DMS 273 treated with DMSO at 0.1 percent for 48 hours (cell line): ENCODE measurements at places on chromosomes 7 and 10.
A peak's percentile ranks its signal among the peaks of the same experiment; 100 is the strongest.

DNA sequence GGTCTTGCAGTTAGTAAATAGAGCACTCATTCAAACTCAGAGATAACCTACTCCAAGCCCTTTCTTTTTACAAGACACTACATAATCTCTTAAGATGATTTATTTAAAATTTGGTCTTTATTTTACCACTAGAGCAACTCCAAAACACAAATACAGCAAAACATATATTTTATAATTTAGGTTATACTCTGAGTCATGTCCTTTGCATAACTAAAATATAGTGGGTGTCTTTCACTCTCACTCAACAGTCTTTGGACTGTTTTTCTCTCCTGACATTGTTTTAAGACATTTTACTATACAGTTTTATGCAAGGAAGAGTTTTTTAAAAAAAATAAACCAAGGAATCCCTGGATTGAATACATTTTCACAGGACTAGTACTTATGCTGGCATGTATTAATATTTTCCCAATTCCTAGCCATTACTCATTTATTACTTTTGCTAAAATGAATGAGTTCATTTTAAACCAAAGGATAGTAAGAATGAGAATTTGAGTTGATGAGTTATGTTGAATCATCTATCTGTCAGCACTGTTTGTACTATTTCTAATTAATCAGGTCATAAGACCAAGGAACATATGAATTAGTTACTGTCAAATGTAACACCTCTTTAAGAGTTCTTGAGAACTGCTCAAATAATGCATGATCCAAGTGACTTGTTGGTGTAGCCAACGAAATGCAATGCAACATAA, 303.1 kb upstream of the FZD1 start:
- DNase-seq = no peak

DNA sequence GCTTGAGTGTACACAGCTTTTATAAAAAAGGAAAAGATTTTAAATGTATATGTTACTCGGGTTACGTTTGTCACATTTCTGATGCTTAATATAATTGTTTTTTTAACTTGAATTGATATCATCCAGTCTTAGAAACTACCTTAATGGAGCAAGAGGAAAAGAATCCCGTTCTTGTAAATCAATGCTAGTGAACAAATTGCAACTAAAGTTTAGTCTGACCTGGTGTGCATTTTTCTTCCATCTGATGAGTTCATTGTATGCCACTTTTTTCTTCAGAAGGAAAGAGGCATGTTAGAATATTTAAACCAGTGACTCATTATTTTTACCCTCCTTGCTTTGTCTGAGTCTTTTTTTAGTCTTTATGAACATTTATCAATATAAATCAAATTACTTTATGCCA, 34.7 kb downstream of the NET1 start:
- DNase-seq = no peak

GRCh38 chr7:44965937-44966730, 12.7 kb downstream of the MYO1G start:
- no peak for DNase-seq

- no peak for DNase-seq
These were observed 173.1 kb upstream of the MALRD1 start for GRCh38 chr10:18875477-18875876.

- DNase-seq = peak; percentile 26
These were observed 67.5 kb upstream of the EFCAB10 start for GRCh38 chr7:105648561-105649401.

DNA sequence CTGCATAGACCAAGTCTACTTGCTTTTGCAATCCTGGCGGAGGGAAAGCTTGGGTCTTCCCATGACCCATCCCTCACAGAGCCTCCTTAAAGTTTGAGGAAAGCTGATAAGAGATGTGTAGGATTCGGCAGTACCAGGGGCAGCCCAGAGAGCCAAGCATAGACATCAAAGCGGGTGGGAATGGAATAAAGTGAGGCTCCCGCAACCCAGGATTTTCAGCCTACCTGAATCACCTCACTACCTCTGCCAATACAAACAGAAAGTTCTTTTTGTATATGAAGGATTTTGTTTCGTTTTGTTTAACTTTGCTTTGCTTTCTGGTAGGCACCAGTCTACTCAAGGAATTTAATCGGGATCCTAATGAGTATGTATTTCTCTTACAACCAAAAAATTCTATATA, 451.7 kb downstream of the PLXNA4 start:
- no peak for DNase-seq

DNA sequence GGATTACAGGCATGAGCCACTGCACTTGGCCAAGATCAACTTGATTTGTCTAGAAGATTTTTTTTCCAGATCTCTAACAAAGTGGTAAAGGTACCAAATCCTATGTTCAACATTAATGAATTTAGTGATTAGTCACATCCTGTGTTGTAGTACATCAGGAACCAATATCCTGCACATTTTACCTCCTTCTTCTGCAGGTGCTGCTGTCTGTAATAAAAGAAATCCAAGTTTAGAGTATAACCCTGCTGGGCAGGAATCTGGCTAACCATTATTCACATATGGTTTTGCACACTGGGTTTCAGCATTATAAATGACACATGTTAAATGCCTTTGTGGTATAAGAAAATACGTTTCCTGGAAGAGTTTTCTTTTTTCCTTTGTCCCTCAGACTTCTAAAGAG, 10.8 kb downstream of the PARD3 start:
- no peak for DNase-seq

- no peak for DNase-seq
These were observed 24.3 kb downstream of the SMC3 start for GRCh38 chr10:110591760-110592159.

DNA sequence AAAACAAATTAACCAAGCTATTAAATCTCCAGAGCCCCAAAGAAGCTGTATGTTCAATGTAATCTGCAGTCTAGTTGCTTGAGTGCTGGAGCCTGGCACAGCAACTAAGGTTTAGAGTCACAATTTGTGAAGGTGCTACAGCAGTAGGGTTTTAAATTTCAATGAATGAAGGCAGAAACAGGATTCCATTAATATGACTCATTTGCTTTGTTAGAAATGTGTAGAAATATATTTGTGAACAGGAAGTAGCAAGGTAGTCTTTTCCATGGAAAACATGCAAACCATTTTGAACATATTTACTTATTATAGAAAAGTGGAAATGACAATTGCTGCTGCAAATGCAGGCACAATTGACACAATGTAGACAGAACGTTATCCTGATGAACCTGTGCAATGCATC, 149.0 kb upstream of the STEAP4 start:
- DNase-seq = no peak

DNA sequence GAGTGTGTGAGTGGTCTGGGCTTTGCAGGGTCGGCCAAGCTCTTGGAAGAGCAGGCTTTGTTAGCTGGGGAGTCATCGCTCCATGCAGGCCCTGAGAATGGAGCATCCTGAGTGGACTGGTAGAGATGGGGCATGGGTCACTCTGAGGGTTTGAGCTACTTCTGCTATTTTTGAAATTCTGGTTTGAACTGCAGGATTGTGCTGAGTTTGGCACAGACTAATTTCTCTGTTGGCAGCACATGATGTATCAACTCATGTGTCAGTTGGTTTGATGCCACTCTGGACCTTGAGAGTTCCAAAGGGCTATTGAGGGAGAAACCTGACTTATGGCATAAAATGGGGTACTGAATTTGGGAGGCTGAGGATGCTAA, 56.3 kb downstream of the LRMDA start:
- DNase-seq = no peak

DNA sequence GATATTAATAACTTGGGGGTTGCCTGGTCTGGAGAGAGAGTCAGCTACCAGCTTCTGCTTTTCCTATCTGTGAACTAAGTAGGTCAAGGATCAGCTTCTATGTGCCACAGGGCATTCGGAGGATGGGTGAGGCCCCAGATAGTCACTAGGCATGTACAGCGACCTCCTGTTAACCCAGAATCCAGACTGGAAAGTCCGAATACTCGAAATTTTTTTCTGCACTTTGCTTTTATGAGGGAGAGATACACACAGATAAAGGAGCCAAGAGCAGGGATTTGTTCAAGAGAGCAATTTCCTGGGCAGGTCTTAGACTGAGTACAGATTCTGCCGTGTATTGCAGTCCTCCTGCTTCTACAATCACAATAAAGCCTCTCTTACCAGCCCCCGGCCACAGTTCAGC, 54.2 kb downstream of the EMX2 start:
- DNase-seq = no peak

GRCh38 chr10:122281751-122282150, 10.7 kb downstream of the BTBD16 start:
- DNase-seq = no peak

DNA sequence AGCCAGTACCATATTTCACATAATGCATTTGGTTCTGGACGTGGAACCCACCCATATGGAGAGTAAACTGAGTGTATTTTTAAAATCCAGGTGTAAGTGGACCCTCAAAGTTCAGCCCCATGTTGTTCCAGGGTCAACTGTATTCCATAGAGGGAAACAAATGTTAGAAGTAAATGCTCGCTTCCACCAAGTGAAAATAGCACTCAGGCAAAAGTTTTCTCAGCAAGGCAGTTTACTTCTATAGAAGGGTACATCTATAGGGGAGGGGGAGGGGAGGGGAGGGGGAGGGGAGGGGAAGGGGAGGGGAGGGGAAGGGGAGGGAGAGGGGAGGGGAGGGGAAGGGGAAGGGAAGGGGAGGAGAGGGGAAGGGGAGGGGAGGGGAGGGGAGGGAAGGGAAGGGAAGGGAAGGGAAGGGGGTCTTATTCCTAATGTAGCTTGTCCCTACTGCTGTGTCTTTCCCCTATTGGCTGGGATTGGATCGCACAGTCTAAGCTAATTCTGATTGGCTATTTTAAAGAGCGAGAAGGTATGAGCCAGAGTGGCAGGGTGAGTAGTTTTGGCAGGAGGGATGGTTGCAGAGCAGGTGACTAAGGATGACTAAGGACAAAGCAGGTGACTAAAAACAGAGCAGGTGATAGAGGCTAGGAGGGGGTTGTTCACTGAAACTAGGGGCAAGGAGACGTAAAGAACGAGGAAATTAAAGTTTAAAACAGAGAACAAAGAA, 29.1 kb downstream of the GARIN1A start:
- no peak for DNase-seq

DNA sequence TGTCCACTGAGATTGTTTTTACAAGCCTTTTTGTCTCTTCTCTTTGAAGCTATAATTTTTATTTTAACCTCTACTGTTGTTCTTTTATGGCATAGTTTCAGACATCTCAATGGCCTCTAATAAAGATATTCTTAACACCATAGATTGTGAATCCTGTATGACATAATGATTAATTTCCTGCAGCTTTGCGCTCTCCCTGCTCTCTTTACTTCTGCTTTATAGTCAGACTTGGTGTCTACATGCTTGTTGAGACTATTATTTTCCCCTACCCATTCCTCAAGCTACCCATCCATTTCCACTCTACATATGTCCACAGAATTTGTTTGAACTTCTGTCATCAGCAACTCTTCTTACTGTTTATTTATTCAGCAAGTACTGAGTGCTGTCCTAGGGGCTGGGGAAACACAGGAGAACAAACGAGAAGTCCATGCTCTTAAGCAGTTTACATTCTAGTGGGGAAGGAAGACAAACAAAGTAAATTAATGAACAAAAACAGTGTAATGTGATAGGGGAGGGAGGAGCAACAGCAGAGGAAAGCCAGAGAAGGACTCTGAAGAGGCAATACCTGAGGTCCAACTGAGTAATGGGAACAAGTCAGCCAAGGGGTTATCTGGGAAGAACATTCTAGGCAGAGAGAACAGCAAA, 110.1 kb downstream of the CDK14 start:
- no peak for DNase-seq

- no peak for DNase-seq
These were observed 89.8 kb upstream of the ANLN start for GRCh38 chr7:36299823-36300341.
